ENCODE measurements at places on chromosomes 1 and 21.

DNA sequence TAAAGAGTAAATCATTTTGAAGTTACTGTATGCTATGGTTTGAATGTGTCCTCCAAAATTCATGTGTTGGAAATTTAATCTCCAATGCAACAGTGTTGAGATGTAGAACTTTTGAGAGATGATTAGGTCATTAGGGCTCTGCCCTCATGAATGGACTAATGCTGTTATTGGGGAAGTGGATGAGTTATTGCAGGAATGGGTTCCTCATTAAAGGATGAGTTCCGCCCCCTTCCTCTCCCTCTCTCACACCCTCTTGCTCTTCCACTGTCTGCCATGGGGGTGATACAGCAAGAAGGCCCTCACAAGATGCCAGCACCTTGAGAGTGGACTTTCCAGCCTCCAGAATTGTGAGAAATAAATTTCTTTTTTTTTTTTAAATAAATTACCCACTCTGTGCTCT is 97.6 kb downstream of the ATP1A1 start:
- DNase-seq = no peak

- no peak for DNase-seq
Measured at GRCh38 chr1:193952778-193953374, 766.5 kb upstream of the B3GALT2 start.

- DNase-seq = no peak
Measured at GRCh38 chr1:98398092-98398491, 263.4 kb upstream of the SNX7 start.

DNA sequence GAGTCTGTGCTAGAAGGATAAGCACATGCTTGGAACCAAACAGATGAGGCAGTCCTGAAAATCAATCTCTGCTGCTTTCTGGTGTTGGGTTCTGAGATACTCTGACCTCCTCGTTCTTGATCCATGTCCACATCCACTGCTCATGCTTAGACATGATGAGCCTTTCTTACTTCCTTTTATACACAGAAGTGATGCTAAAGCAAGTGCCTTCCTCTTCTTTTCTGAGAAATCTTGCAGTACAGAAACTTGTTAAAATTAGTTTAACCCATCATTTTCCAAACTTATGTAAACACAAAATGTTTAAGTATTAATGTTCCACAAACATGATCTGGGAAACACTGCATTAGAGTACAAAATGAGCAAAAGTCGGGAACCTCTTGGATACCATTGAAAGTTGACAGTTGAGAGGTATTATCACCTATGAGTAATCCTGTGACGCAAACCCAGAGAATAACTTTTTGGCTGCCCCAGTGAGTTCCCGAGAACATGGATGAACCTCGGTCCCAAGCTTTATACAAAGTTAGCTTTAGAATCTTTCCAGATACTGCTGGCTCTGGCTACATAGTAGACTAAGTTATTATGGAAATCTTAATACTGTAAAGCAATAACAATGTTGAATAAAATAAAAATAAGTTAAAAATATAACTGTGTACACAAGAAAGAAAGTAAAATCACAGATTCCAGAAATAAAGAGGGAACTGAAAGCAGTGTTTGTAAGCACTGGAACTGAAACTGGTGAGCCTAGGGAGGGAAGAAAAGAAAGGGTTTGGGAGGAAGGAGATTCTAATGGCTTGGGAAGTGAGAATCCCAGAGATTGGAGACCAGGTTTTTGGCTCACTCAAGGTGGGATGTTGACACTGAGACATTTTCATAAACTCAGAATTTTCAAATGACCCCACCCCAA is 429.3 kb upstream of the RUNX1 start:
- DNase-seq = peak; percentile 67

DNA sequence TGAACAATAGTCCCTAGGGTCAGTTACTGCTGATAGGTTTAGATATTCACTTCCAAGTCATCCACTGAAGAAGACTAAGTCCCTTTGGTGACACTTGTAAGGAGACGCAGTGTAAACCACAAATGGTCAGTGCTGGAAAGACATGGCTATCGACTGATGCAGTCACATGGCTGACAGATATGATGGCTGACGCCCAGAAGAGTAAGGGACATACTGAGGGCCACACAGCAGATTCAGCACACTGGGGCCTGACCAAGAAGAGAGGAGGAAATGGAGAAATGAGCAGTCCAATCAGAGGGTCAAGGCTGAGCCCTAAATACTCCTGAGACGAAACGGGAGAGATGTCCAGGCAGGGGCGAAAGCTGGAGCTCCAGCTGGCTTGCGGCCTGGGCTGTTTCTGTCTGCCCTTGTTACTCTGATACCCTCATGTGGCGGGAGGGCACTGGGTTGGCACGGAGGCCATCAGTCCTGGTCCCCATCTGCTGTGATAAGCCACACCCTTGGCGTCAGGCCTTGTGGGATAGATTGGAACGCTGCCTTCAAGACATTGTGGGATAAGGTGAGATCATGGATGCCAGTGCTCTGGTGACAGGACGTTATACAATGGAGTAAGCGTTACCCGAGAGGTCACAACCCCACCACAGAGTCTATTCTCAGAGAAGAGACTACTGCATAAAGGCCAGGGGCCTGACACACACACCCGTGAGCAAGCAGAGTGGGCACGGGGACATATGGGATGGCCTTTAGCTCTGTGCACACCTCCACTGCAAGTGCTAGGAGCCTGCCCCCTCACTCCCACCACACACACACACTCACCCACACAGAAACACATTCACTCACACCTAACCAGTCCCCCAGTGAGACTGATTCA is 158.4 kb downstream of the TRABD2B start:
- DNase-seq = no peak

DNA sequence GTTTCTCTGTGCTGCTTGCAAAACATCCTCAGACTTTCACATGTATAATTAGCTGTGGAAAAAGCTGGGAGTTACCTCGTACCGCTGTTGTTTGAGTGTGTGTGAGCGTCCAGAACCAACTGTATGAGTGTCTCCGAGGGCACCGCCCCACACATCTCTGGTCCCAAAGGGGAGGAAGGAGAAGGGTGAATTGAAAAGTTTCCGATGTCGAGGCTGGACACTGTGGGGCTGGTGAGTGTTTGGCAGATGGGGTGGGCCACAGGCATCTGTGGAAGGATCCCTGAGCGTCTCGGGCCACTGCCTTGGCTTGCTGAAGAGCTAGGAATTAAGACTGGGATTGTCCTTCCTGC is 1.2 kb downstream of the ATP2B4 start:
- DNase-seq = peak; percentile 40

GRCh38 chr1:59105548-59106507 is 191.1 kb upstream of the FGGY start:
- DNase-seq = no peak

DNA sequence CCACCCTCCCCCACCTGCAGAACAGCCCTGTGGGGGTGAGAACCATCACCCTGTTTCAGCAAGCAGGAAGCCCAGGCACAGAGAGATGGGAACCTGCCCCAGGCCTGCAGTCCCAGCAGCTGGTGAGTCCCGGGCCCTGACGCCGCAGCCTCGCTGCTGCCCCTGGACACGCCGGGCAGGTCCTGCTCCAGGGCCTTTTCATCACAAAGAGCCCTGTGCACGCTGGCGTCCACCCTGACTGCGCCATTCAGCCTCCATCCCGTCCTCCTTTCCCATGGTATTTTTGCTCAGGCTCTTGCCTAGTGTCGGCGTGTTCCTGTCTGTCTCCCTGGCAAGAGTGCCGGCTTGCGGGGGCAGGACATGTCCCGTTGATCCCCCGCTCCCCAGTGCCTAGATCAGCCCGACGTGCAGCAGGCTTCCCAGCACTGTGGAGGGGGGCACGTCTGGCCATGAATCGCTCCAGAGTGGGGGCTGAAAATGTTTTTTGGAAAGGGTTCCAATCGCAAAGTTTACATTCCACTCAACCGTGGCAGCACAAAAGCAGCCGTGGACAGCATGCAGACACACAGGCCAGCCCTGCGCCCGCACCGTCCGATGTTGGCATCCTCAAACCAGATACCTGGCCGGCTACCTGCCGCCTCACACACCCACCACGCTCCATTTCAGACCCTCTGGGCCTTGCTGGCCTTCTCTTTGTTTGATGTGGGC is 6.3 kb upstream of the TTC34 start:
- no peak for DNase-seq

DNA sequence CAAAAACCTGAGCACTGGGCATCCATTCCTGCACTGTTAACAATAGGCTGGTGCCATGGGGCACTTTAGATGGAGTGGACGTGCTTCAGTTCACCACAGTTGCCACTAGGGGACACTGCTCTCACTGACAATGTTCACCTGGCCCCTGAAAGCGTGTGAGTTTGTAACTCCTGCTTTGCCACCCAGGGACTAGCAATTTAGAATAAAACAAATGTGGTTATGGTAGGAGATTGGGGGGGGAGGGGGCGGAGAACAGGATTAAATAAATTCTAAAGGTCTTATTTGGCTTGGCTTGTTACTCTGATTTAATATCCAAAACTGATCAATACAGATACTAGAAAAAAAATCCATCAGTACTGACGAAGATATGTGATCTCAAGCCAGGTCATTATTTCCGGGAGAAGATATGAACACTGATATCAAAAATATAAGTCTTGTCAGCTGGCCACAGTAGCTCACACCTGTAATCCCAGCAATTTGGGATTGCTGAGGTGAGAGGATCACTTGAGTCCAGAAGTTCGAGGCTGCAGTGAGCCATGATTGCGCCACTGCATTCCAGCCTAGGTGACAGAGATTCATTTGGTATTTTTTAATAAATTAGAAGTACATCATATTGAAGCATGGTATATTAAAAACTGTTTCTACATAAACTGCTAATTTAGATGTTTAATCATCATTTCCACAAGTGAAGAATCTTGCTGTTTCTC is 23.2 kb downstream of the INTS7 start:
- DNase-seq = peak; percentile 66
